Stimulated activated CD4-positive, alpha-beta T cell treated with anti-CD3 and anti-CD28 coated beads, Interleukin-4, amount 100 ng/mL, for 4 hours (primary cell): ENCODE measurements at places on chromosomes 7 and 10.

DNA sequence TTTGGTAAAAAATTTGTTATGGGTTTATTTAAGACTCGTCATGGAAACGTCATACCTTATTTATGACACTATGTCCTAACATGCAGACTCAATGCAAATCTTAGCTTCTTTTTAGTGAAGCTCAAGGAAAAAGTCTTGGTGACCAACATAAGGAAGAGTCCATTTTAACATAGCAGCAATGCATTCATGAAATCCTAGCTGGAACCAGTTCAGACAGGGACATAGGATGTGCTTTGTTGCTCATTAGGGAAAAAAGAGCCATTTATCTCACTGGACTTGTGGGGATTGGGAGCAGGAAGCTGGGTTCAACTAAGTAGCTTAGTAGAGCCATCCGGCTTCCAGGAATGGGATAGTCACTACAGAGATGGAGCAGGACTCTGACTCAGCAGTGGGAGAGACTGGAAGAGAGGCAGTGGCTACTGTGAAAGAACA, 100.7 kb upstream of the DKK1 start:
- DNase-seq = no peak

- no peak for DNase-seq
Observed at GRCh38 chr10:103828587-103829197, 26.7 kb downstream of the SH3PXD2A start.

GRCh38 chr10:80537736-80538480, at the start of gene SH2D4B:
Gene SH2D4B, plus strand, starts transcription at chr10:80537902. Its CDS starts 430 bp downstream, at chr10:80538332.
- DNase-seq = no peak

GRCh38 chr7:43038254-43038653, 74.2 kb upstream of the HECW1 start:
- no peak for DNase-seq

GRCh38 chr10:48516911-48517310, 88.0 kb downstream of the ARHGAP22 start:
- no peak for DNase-seq

- DNase-seq = no peak
Observed at GRCh38 chr10:73099141-73099540, 2.5 kb upstream of the P4HA1 start.

DNA sequence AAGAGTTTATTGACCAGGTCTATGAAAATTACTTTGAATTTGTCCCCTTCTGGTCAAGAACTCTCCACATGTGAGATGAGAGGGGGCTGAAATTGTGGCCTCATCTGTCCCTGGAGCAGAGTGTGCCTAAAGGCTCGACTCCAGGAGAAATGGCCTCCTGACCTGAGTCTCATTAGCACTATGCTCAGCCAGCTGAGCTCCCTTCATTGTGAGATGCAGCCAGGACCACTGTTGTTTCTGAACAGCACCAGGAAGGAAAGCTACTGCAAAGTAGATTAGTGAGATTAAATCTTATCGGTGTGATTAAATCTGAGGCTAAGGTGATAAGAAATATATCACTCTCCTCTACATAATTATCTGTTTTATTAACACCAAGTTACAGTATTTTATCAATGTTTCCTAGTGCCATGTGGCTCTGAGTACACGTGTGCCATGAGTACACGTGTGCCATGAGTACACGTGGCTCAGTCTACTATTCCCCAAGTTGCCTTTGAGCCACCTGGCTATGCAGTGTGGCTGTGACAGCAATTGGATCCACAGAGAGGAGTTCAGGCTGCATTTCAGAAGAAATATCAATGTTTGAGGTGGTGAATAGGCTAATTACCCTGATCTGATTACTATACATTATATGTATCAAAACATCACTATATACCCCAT, 126.9 kb downstream of the IPMK start:
- DNase-seq = no peak

- DNase-seq = no peak
Observed at GRCh38 chr7:30159698-30160143, 24.9 kb downstream of the MTURN start.

DNA sequence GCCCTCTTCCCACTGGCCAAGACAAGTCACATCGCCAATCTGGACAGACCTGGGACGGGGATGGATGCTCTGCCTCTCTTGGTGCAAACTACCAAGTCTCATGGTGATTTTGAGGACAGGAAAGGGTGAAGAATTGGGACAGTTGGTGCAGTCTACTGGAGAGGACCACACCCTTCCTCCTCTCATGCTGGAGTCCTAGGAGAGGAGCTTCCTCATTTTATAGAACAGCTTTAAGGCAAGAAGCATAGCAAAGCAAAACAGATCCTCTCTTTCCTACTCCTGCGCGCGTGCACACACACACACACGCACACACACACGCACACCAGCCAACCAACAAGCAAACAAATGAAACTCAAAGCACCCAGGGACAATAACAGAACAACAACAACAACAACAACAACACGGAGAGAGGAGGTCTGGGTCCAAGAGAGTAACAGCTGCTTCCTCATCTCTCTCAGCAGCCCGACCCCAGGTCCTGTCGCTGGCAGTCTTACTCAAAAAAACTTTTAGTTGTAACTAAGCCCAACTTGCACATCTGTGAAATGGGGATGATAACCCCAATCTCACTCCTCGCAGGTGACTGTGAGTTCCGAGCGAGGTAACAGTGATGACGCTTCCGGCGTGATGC, 83.4 kb downstream of the TMEM178B start:
- no peak for DNase-seq

DNA sequence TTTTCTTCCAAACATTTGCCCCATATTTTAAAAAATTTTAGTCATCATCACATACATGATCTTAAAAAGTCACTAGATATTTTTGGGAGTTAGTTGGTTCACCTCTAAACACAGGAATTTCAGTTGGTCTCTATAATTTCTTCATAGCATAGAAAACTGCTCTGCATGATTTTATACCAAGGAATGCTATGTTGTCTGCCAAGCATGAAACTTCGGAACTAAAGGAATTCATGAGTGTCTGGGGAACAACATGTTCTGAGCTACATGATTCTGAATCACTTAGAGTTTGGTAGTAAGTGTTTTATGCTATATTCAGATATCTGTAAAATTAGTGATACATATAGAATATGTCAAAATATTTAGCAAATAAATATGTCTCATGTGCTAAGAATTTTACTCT, 957.8 kb downstream of the GATA3 start:
- no peak for DNase-seq
